ENCODE measurements at places on chromosomes 2 and 18.

GRCh38 chr2:85763831-85764230, 10.0 kb downstream of the ATOH8 start:
- DNase-seq = no peak

DNA sequence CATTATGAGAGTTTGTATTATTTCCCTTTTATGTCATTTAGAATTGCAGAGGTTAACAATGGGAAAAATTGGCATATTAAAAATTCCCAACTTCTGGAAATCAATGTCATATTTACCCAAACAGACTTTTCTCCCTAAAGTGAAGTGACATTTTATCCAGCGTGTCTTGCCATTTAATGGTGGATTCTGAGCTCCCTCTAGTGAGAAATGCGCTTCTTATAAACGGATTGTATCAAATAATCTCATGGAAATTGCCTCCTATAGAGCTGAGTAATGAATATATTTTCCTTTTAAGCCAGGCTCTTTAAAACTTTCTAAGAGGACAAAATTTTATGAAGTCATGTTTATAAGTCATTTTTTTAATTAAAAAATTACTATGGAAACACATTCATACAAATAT, 5.7 kb upstream of the GCFC2 start:
- DNase-seq = no peak

GRCh38 chr18:76169733-76170132, 325.3 kb downstream of the ZNF516 start:
- no peak for DNase-seq

DNA sequence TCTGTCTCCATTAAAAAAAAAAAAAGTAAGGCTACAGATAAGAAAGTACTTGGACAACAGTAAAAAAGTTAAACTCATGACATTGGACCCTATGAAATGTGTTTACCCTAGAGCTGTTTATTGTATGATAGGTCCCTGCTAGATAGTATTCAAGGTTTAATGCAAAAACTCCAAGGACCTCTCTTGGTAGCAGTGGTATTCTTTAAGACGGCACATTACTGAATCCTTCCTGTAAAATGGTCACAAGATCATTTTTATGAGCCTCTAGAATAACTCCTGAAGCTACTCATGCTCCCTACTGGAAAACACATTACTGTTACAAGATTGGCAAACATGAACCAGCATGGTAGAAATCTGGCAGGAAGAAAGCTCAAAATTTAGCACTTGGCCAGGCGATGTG, 38.8 kb downstream of the GALM start:
- no peak for DNase-seq

GRCh38 chr18:27110319-27110718, 74.8 kb downstream of the CHST9 start:
- DNase-seq = no peak

- no peak for DNase-seq
Observed at GRCh38 chr2:206614811-206615210, 27.5 kb upstream of the FAM237A start.

- DNase-seq = no peak
Observed at GRCh38 chr18:24118750-24119577, 19.9 kb upstream of the CABYR start.

- DNase-seq = no peak
Observed at GRCh38 chr2:230671117-230671516, 41.5 kb upstream of the CAB39 start.

- no peak for DNase-seq
Observed at GRCh38 chr18:58808349-58808748, 56.3 kb upstream of the ZNF532 start.

- no peak for DNase-seq
Observed at GRCh38 chr18:11728249-11728648, 39.2 kb downstream of the GNAL start.

DNA sequence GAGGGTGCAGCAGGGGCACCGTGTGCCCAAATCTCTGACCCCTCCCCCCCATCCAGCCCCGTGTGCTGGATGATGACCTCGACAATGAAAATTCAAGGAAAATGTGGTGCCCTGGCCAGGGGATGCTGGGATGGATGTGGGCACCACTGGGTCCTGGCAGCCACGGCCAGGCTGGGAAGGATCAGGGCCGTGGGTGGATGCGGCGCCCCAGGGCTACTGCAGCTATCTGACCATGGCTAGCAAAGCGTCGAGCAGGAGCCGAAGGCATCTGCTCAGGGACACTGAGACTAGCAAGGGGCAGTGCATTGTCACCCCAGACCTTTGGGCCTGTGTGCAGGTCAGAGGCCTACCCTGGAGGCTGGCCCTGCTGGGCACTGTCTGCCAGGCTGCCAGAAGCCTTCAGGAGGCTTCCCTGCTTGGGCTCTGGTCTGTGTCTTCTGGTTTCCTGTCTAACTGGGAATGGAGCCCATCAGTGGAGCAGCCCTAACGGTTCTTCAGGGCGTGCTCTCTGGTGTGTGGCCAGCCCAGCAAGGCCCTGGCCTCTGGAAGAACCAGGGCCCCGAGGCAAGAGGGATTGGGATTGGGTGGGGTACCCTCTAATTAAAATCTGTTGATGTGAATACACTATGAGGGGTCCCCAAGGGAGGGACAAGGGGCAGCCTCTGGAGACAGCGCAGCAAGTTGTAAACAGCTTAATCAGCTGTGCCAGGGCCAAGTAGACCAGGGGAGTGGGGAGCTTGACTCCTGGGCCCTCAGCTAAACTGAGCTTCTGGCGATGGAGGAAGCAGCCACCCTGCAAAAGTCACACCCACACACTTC, 98.0 kb downstream of the STPG4 start:
- DNase-seq = no peak

- DNase-seq = peak; percentile 28
Observed at GRCh38 chr18:44682201-44682870, 1.6 kb downstream of the SETBP1 start.

GRCh38 chr2:29559578-29559977, 361.8 kb downstream of the ALK start:
- no peak for DNase-seq

GRCh38 chr2:21420553-21421335, 297.0 kb downstream of the TDRD15 start:
- DNase-seq = no peak
